ENCODE measurements at places on chromosomes 1 and 21. TPM values are rescaled to one million over a fixed set of nuclear protein-coding genes. Genes with fewer than 3 reads are reported as not detected.

DNA sequence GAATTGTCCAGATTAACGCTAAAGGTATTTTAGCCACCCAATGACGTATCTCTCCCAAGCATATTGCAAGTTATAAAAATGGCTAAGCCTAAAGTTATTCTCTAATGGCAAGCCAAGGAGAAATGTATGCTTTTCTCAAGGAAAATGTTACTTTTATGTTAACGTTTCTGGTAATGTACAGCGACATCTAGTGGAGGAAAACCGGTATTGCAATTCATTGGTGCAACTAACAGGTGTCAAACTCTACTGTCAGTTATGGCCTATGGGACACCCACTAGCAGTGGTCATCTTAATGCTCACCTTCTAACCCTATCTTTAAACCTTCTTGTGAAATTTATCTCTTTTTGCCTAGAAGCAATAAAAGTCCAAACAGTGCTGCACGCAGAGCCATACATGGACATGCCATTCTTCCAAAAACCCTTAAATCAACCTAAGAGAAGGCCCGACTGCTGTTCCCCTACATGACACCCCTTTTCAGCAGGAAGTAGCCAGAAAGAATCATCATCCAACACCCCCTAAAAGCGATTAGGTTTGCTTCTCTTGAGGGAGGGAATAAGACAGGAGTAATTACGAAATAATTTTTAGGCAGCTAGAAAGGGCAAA, 68.7 kb upstream of the LRIF1 start:
- peak; percentile 28 for DNase-seq

GRCh38 chr1:21051177-21051825, 125.4 kb downstream of the EIF4G3 start:
- no peak for DNase-seq

DNA sequence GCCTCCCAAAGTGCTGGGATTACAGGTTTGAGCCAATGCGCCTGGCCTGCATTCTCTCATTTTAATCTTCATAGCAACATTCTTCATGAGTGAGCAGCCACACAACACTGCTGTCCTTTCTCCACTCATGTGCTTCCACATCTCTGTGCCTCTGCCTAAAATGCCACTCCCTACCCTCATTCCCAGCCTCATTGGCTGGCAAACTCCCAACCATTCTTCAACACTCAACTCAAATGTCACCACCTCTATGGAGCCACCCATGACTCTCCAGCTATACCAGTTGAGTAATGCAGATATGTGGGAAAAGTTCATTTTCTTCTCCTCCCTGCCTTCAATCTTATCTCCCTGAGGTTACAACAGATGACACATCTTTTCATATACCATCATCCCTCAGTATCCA, 53.9 kb upstream of the ZC3H12A start:
- DNase-seq: no peak

DNA sequence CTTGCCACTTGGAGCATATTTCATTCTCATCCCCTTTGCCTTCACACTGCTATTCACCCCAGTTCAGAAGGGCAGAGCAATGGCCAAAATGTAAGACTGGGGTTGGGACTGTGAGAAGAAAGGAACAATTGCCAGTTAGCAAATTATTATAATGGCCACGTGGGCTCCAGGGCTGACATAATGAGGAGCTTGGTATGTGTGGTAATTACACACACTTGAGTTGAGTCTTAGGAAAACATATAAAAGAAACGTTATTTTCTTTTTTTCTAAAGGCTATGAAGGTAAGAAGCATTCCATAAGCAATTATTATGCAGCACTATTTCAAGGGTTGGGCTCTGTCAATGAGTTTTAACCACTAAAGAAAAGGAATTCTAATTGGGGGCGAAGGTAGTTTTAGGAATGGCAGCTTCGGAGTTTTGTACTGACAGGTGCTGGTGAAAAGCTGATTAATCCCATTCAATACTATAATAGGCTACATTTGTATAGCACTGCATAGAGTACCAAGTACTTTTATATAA, 32.5 kb upstream of the BCL10 start:
- DNase-seq: no peak

GRCh38 chr1:48043622-48044021, 46.4 kb upstream of the TRABD2B start:
- DNase-seq: no peak

GRCh38 chr21:44793592-44794374, 7.8 kb downstream of the UBE2G2 start:
- DNase-seq: no peak

DNA sequence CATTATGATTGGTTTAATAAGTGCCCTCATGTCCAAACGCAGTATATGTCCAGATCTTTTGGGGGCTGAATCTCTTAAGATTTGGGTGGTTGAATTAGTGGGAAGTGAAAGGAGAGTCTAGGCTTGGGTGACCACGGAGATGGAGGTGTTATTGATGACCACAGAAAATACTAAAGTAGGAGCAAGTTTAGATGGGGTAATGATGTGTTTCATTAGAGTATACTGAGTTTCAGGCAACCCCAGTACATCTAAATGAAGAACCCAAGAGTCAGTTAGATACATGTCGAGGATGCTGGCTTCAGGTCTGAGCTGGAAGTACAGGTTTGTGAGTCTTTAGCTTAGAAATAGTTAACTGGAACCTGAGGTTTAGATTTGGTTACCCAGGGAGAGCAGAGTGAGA, 6.5 kb upstream of the ZZZ3 start:
- DNase-seq: no peak

- DNase-seq: peak; percentile 60
Measured at GRCh38 chr1:27574871-27575831, 28.8 kb downstream of the AHDC1 start.

GRCh38 chr1:118396829-118397495, 211.9 kb upstream of the SPAG17 start:
- DNase-seq: no peak

GRCh38 chr1:150881331-150882070, 5.1 kb upstream of the ARNT start:
- DNase-seq: no peak

GRCh38 chr1:87264976-87265375, 63.7 kb upstream of the LMO4 start:
- DNase-seq: no peak

DNA sequence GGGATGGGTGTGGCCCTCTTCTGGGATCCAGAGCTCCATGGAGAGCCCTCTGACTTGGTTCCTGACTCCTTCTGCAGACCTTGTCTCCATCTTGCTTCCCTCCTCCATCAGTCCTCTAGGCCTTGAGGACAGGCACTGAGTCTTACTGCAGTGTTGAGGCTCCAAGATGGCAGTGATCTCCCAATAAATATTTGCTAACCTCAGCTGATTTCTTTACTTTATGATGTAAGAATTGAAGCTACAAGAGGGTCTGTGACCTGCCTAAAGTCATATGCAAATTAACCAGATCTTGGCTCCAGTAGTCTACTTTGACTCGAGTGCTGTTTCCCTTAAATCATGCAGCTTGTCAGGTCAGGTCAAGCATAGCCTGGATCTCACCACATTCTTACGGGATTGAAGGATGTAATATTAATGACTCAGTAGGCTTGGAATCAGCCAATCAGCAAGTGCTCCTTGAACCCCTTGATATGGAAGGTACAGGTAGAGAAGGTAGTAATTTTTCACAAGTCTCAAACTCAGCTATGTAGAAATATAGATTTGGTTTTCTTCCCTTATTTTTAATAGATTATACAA, 93.0 kb downstream of the CLIC6 start:
- no peak for DNase-seq

GRCh38 chr1:152907686-152908601, at the start of gene IVL:
Gene IVL, plus strand, starts transcription at chr1:152908546. Its CDS starts 1,252 bp downstream, at chr1:152909798.
- no peak for DNase-seq

GRCh38 chr1:84704872-84705417, 14.7 kb upstream of the SSX2IP start:
- DNase-seq: no peak

DNA sequence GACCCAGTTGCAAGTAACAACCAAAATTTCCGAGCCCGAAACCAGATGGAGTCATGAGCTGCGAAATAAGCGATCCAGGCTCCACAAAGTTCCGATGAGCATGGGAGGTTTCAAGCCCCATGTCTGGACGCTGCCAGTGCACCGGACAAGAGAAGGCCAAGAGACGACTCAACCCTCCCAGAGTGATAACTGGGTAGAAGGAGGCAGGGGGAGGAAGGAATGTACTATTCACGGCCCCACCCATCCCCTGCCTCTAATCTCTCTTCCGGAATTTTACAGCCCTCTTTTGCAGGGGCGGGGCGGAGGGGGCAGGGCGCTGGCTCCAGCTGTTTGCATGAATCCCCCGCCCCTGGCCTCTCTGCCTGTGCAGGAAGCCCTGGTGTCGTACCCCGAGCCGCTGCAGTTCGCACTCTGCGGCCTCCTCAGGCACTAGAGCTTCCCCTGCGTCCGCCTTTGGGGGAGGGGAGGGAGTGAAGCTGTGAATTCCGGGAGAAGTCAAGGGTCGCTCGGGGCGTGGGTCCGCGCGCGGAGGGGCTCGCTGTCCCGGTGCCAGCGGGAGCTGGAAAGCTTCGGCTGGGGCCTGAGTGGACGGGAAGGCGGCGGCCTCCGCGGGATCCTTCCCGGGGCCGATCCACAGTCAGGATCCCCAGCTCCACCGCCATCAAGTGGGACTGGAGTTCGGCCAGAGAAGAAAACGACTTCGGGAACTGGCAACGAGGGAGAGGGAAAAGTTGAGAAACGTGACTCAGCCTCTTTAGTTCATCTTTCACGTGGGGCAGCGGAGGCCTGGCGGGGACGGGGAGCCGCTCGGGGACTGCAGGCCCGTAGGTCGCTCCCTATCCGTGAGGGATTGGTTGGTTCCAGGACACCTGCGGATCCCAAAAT, 6.3 kb upstream of the PTP4A2 start:
- DNase-seq: peak; percentile 77

DNA sequence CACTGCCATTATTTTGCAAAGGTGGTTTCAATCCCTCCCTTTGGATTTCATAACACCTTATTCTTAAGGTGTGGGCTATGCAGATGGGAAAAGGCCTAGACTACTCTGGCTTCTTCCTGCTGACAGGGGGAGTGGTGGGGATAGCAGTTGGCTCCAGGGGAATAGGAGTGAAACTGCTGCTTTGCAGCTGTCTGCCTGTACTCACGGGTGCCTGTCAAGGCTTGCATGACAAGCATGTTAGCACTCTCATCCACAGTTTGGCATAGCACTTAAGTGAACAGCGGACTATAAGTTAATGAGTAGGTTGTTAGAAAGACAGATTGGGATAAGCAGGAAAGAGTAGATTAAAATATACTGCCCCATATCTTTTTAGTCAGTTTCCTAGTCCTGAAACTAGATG, 287.5 kb upstream of the DAB1 start:
- DNase-seq: no peak

GRCh38 chr1:156498432-156499193, 2.0 kb downstream of the MEF2D start:
- DNase-seq: no peak

GRCh38 chr1:89842567-89843272, 21.9 kb downstream of the LRRC8D start:
- no peak for DNase-seq

GRCh38 chr1:65090406-65090805, 57.6 kb upstream of the AK4 start:
- no peak for DNase-seq

- DNase-seq: no peak
Measured at GRCh38 chr1:3019516-3020051, 1.7 kb upstream of the ACTRT2 start.

Gene KLF17
- not detected for total RNA-seq

Gene TMEM61
- total RNA-seq: 1.3 TPM

Gene FCRLA
- not detected for total RNA-seq

Gene COA6
- total RNA-seq: 32.6 TPM

Gene C1QB
- total RNA-seq: not detected

Gene ESPN
- 54.0 TPM for total RNA-seq

Gene HPCA
- 1.1 TPM for total RNA-seq

Gene MYBPH
- not detected for total RNA-seq

Gene AZIN2
- 5.2 TPM for total RNA-seq

Gene HSPB7
- total RNA-seq: not detected

Gene PRMT2
- 91.9 TPM for total RNA-seq

Gene ENAH
- total RNA-seq: 213 TPM
